ENCODE measurements at places on chromosomes 13 and 19.

- no peak for DNase-seq
Observed at GRCh38 chr19:18590273-18591272, 2.0 kb downstream of the REX1BD start.

GRCh38 chr13:37657134-37657533 is 58.6 kb upstream of the POSTN start:
- DNase-seq = no peak

GRCh38 chr19:49626226-49626625 is 13.7 kb downstream of the RRAS start:
- no peak for DNase-seq

- no peak for DNase-seq
Observed at GRCh38 chr19:41998246-41999020, 4.4 kb upstream of the ATP1A3 start.

DNA sequence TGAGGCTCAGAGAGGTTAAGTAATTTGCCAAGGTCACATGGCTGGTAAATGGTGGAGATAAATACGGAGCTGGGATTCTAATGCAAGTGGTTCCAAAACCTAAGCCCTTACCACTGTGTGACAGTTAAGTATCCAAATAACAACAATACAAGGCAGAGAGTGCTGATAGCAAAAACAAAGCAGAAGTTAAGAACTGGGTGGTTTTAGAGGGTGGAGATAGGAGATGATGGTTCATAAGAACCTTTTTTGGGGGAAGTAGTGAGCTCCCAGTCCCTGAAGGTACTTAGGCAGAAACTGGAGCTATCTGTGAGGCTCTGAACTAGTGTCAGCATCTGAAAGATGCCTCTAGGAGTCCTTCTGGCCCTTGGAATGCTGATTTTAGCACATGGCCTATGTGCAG is 56.2 kb upstream of the UBE2L5 start:
- DNase-seq = no peak

GRCh38 chr19:18062028-18062427 is 24.7 kb downstream of the IL12RB1 start:
- DNase-seq = no peak

DNA sequence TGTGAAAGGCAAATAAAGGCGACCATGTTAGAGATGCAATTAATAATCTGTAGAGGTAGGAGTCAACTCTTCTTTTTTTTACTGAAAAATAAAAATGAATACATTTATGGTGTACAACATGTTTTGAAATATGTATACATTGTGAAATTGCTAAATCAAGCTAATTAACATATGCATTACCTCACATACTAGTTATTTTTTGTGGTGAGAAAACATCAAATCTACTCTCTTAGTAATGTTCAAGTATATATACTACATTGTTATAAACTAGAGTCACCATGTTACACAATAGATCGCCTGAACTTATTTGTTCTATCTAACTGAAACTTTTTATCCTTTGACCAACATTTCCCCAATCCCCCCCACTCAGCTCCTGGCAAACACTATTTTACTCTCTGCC is 143.2 kb downstream of the POU4F1 start:
- DNase-seq = no peak

- DNase-seq = no peak
Observed at GRCh38 chr13:78133511-78133910, 214.9 kb upstream of the EDNRB start.

- DNase-seq = no peak
Observed at GRCh38 chr13:74569251-74569650, 435.0 kb upstream of the KLF12 start.

GRCh38 chr19:41861846-41862245 is 1.8 kb downstream of the RPS19 start:
- DNase-seq = no peak

DNA sequence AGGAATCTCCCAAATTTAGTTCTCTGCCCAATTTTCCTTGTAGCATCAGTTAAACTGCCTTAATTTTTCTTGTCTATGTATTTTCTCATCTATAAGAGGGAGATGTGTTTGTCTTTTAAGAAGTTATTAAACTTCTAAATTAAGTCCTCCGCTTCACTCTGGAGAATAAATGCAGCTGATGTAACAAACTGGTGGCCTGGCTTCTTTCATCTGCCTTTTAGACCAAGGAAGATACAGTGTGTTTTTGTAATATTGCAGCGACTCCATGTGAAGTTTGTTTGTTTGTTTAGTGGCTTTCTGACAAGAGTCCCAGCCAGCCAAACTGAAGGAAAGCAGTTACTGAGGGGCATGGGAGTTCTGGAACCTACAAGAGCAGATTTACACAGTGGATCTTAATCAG is 56.4 kb downstream of the KLF12 start:
- DNase-seq = no peak

DNA sequence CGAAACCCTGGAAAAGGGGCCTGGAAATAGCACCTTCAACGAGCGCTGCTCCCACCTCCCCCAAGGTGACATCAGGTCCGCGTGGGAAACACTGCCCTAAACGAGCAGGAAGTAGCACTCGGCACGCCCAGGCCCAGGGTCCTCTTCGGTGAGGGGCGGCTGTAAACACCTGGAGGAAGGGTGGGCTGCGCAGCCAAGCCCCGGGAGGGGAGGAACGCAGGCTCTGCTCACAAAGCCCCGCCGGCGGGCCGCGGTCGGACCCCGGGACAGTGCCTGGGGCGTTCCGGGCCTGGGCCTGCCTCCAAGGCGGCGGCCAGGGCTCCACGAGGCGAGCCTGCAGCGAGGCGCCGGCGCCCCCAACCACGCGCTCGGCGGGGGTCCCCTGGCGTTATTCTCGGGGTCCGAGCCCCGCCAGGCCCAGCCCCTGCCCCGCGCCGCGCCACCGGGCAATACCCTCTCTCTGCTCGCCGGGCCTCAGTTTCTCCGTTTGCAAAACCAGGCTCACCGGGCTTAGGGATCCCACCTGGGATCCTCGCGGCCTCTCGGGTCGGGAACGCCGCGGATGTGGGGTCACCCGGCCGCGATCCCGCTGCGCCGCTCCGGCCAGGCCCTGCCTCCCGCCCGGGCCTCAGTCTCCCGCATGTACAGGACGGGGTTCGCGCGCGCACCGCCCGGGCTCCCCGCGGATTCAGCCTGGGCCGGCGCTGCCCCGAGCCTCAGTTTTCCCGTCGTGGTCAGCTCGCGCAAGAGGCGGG is 630 bp downstream of the RNF126 start:
- DNase-seq = no peak

DNA sequence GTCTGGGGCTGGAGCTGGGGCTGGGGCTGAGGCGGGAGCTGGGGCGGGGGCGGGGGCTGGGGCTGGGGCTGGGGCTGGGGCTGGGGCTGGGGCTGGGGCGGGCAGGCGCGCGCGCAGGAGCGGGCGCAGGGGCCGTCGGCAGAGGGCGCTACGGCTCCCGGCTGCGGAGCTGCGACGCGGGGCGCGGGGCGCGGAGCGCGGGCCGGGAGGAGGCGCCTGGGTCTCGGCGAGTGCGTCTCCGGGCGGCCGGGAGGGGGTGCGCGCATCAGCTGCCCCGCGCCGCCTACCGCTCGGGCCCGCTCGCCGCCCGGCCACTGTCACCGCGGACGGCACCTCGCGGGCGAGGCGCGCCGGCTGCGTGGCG is 422 bp upstream of the MTUS2 start:
- no peak for DNase-seq

GRCh38 chr13:35266412-35266811 is 210.1 kb downstream of the MAB21L1 start:
- no peak for DNase-seq

- no peak for DNase-seq
Observed at GRCh38 chr13:99386495-99386894, 79.3 kb upstream of the GPR183 start.

DNA sequence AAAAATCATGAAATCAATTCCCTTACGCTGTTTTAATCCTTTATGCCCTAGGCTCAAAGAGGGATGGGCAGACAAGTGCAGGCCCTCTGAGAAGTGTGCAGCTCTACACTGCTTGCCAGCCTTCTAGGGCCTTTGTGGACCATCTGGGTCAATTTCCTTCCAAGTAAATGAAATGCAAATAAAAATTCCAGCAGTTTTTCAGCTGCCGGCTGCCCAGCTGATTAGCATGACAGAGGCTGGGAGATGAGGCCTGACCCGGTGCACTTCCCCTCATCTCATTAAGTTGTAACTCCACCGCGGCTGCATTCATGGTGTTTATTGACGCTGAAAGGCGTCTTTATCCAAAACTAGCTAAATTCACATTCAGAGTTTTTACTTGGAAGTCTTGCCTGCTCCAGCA is 47.5 kb upstream of the GSX1 start:
- no peak for DNase-seq

- no peak for DNase-seq
Observed at GRCh38 chr19:16605553-16605994, 22.4 kb downstream of the MED26 start.

DNA sequence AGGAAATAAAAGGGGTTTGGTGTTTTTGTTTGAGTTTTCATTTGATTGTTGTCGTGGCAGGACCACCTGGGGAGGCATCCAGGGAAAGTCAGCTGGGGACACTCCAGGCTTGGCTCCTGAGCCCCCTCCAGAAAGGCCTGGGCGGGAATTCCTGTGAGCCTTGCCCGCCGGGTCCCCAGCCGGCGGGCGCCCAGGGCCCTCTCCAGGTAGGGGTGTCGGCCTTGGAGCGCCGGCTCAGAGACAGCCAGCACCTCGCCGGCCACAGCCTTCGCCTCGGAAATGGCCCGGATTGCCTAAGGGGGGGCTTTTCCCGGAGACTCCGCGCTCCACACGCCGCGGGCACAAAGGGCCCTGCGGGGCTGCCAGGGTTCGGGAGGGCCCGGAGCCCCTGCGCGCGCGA is 125.0 kb downstream of the TNFRSF19 start:
- no peak for DNase-seq

GRCh38 chr13:102771298-102772041 is 2.1 kb downstream of the TEX30 start:
- DNase-seq = no peak

- DNase-seq = no peak
Observed at GRCh38 chr13:44373247-44373600, 400 bp upstream of the SERP2 start.

DNA sequence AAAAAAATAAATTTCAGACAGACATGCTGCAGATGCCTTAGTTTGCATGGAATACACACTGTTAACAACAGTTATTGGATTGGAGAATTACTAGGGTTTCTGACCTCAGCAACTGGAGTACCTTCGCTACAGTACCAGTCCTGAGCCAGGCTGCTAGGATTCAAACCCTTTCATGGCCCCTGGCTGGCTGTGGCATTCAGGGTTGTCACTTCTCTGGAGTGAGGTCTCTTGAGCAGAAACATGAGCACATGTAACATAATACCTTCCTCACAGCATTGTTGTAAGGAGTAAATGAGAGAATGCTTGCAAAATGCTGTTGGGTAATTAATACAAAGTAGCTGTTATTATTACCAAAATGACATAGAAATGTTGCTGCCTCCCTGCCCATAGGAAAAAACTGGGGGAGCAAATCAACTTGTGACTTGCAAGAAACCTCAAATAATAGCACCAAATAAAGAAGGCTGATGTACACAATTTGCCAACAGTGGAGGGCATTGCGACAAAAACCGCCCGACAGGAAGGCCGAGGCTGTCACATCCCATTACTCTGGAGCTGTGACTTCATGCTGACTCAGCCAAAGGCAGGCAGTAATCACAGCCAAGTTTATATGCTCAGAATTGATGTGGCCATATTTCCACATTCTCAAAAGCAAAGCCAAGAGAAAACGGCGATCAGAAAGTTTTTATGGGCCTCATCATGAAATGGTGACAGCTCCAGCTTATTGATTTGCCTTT is 100.4 kb downstream of the RFC3 start:
- DNase-seq = no peak

GRCh38 chr19:6958791-6959190 is 62.4 kb downstream of the MBD3L2B start:
- DNase-seq = no peak

DNA sequence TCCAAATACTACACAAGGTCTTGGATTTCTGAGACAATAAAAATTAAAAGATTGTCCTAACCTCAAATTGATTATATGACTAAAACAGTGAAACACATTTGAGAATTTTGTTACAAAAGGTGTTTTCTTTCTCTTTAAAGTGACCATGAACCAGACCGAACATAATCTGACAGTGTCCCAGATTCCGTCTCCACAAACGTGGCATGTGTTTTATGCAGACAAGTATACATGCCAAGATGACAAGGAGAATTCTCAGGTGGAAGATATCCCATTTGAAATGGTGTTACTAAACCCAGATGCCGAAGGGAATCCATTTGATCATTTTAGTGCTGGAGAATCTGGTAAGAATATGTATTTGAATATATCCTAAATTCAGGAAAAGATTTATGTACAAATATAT is 10.4 kb downstream of the GPR180 start:
- DNase-seq = no peak

All from GOT3 (cell line).